ENCODE measurements at places on chromosomes 16 and 17.

- no peak for DNase-seq
Observed at GRCh38 chr17:30148376-30148775, 31.8 kb downstream of the NSRP1 start.

DNA sequence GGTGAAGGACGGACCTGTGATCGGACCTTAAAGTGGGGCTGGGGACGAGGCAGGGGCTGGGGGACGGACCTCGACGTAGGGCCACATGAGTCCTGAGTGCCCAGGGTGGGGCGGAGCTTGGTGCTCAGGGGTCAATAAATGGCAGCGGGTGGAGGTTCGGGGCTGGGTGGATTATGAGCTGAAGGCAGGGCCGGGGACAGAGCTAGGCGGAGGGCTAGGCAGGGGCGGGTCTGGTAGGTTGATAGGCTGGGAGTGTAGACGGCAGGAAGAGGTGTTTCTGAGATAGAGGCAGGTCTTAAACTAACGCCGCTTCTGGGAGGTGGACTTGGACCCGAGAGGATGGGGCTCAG, 733 bp downstream of the CHRNB1 start:
- no peak for DNase-seq

DNA sequence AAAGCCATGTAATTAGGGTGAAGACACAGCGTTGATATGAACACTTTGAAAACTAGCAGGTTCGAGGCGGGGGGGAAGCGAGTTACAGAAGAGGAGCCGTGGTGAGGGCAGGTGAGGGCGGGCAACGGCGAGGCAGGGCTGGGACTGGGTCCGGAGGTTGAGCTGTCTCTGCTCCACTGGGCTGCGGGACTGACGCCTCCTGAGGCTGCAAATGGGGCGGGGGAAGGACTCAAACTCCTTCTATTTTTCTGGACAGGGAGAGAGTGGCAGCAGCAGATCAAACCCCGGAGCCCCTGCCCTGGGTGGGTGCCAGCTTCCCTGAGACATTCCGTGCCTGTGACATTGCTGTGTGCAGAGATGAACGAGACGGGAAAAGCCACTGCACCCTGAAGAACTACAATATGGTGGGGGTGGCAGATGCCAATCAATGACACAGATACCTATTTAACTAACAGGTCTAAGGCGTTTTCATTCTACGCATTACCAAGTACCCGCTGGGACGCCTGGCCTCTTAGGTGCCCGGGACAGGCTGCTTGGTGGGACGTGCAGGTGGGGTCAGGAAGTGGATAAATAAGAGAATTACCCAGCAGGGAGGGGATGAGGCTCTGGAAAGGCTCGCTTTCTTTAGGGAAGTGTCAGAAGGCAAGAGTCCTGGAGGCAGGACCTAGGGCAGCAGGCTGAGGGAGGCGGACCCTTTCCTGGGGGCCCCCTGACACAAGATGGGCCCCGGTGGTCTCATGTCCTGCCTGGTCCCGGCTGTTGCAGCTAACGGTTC, 30.4 kb downstream of the RPH3AL start:
- peak; percentile 31 for DNase-seq

GRCh38 chr16:26863931-26864330, 202.8 kb upstream of the C16orf82 start:
- no peak for DNase-seq

DNA sequence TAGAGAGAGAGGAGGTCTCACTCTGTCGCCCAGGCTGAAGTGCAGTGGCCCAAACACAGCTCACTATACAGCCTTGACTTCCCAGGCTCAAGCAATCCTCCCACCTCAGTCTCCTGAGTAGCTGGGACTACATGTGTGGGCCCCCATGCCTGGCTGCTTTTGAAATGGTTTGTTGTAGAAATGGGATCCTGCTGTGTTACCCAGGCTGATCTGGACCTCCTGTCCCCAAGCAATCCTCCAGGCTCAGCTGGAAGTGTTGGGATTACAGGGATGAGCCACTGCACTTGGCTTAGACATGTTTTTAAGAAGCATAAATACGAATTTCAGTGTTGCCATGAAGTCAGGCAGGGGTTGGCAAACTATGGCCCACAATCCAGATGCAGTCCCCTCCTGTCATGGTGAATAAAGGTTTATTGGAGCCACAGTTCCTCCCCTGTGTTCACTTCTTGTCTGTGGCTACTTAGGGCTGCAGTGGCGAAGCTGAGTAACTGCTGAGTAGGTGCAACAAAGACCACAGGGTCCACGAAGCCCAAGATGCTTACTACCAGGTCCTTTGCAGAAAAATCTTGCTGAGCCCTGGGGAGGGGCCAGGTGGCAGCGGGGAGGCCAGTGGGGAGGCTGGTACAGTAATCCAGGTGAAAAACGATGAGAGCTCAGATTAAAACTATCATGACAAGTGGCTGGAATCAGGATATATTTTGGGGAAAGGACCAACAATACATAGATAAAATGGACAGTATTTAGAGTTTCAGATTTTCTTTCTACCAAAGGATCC, 35.2 kb downstream of the TNFRSF13B start:
- no peak for DNase-seq

- no peak for DNase-seq
Observed at GRCh38 chr16:84585886-84586285, 32.0 kb downstream of the COTL1 start.

- no peak for DNase-seq
Observed at GRCh38 chr16:67421030-67421429, 4.8 kb upstream of the ZDHHC1 start.

GRCh38 chr16:13937411-13937810, 17.5 kb downstream of the ERCC4 start:
- DNase-seq = no peak

DNA sequence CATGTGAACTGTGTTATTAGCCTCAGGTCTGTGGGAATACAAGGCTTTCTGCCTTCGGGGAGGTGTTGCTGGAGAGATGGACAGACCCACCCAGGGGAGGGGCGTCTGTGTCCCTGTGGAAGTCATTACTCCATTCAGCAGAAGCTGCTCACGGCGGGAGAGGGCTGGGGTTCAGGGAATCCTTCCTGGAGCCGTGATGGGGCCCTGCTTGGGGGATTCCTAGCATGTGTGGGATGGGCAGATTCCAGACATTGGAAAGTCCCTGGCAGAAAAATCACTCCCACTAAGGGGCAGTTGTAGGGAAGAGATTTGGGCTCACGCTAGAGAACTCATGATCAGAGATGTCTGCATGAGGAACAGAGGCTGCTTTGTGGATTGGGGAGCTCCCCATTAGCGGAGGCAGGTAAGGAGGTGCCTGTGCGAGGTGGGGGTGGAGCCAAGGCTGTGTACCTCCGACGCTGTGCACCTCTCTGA, 56.3 kb upstream of the IL34 start:
- DNase-seq = no peak

GRCh38 chr17:82291582-82292250, 18.2 kb upstream of the CSNK1D start:
- DNase-seq = peak; percentile 61

DNA sequence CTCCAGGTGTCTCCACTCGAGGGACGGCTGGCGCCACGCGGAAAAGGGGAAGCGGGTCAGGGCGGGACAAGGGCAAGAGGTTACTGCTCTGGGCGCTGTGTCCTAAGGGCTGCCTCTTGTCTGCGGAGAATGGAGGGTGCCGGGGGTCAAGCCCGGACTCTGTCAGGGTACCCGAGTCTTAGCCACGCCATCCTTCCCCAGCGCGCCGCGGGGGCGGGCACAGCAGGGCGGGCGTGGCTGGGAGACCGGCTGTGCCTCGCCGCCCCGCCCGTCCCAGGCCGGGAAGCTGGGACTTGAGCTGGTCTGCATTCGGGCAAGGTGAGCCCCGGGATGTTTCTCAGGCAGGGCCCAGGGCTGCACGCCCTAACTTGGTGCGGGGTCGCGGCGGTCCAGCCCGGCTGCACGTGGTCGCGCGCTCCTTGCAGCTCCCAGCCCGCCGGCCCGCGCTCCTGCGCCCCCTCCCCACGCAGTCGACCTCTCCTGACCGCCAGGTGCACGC, 6.2 kb upstream of the ACTG1 start:
- peak; percentile 78 for DNase-seq

- DNase-seq = no peak
Observed at GRCh38 chr17:69669441-69670178, 255.1 kb downstream of the MAP2K6 start.

GRCh38 chr16:82400046-82400445, 226.7 kb upstream of the CDH13 start:
- DNase-seq = no peak

Data from suprapubic skin (tissue), 4 donors.